ENCODE measurements at places on chromosomes 2 and 18.

- no peak for DNase-seq
Observed at GRCh38 chr2:118607641-118608040, 239.8 kb downstream of the EN1 start.

GRCh38 chr18:72119082-72119481 lies 425.1 kb downstream of the CBLN2 start:
- no peak for DNase-seq

- DNase-seq, result no peak
Observed at GRCh38 chr2:8452296-8452695, 229.6 kb upstream of the ID2 start.

DNA sequence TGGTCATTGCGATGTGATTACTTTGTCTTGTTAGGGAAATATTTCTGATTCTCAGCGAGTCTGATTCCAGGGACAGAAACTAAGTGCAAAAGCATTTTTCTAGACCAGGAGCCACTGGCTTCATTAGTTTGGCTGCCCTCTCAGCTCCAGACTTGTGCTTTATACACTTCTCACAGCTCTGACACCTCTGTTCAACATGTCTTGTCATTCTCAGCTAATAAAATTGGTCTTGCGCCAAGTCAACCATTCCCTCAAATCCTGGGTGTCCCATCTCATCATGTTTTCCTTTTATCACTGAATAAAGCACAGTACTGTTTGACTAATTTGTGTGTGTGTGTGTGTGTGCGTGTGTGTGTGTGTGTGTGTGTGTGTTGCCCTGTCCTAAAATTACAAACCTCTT lies 215.5 kb upstream of the EPHA4 start:
- no peak for DNase-seq

- no peak for DNase-seq
Observed at GRCh38 chr2:16323126-16323520, 342.5 kb downstream of the CYRIA start.

Data from caudate nucleus (tissue), 63 donors.